NCI-H510A treated with DMSO at 0.1 percent for 48 hours (cell line): ENCODE measurements at places on chromosomes 12 and 14.

GRCh38 chr12:5523396-5524115 lies 91.6 kb downstream of the NTF3 start:
- no peak for DNase-seq

- no peak for DNase-seq
These were observed 75.8 kb downstream of the GPATCH2L start for GRCh38 chr14:76227450-76228050.

- no peak for DNase-seq
These were observed 163.1 kb upstream of the IFNG-AS1 start for GRCh38 chr12:67826148-67826547.

DNA sequence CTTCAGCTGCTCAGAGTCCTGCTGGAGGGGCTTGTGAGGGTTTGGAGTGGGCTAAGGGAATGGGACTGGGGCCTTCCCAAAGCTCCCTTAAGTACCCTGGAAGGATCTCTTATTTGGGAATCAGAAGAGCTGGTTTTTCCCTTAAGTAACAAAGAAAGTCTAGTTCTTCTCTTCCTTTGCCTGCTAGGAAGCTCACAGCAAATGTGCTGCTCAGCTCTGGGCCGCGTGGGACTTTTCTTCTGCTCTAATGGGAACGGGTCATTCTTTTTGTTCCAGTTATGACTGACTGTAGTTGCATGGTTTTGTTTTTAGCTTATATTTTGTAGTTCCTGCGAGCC lies 6.0 kb downstream of the KIF26A start:
- no peak for DNase-seq

DNA sequence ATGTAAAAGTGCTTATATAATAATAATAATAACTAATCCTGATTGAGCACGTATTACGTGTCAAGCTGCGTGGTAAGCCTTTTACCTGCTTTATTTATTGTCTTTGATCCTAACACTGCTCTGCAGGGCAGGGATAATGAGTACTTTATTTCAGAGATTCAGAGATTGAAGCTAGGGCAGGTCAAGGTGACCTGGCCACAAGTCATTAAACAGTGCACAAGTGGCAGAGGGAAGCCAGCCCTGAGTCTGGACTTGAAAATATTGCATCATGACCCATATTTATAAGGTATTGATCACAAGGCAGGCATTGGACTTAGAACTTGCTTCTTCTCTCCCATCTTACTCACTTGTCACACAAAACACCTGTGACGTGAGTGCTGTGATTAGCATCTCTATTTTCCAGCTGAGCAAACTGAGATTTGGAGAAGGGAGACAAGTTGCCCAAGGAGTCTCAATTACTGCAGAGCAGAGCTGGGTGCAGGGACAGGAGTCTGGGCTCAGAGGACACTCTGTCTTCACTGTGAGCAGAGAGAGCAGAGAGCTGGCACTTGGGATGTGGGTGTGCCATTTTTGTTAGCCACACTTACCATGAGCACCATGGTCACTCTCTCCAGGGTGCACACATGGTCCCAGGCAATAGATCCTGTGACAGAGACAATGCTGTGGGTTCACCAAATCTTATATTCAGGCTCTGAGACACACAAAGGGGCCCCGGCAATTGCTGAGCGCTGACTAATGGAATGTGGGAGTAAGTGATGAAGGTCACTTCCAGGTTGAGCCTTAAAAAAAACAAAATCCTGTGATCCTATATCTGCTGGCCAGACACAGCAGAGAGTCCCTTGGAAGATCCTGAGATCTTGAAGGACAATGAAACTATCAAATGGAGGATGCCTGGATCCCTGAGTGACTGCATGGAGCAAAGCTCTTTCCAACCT lies 113.2 kb upstream of the MED13L start:
- no peak for DNase-seq

- DNase-seq = no peak
These were observed 11.8 kb upstream of the CDK2AP1 start for GRCh38 chr12:123283461-123283860.

GRCh38 chr14:87241018-87241768 lies 751.8 kb downstream of the GALC start:
- DNase-seq = no peak
